Heart left ventricle (tissue), 16 donors: ENCODE measurements at places on chromosomes 3 and 15. TPM values are rescaled to one million over a fixed set of nuclear protein-coding genes. Genes with fewer than 3 reads are reported as not detected.

DNA sequence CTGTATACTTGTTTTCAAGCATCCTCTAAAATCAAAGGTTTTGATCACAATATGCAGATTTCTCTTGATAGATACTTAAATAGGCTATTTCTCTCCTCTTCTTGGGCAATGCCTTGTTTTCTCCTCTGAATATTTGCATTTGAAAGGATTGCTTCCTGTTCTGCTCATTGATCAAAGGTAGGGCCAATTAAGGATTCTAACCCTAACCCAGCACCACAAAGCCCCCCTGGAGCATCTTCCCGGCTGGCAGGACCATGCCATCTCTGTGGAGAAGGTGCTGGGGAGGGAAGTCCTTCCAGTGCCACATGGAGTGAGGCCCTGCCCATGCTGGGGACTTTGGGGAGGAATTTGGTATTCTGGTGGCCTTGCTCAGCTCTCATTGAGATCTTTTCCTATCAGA lies 11.3 kb upstream of the NIPA2 start:
- H3K36me3 ChIP-seq = peaks cover 62% of the 10 kb centered on the region
- no peak overlapping the region for H3K27ac ChIP-seq
- no peak for DNase-seq
- H3K4me3 ChIP-seq = no peak overlapping the region

GRCh38 chr3:56135941-56136340 lies 332.3 kb downstream of the ERC2 start:
- H3K36me3 ChIP-seq = no peaks in the 10 kb centered on the region
- DNase-seq = no peak
- H3K4me3 ChIP-seq = no peak overlapping the region
- H3K27me3 ChIP-seq = no peaks in the 10 kb centered on the region
- no peak overlapping the region for H3K27ac ChIP-seq
- no peaks in the 10 kb centered on the region for H3K4me1 ChIP-seq

DNA sequence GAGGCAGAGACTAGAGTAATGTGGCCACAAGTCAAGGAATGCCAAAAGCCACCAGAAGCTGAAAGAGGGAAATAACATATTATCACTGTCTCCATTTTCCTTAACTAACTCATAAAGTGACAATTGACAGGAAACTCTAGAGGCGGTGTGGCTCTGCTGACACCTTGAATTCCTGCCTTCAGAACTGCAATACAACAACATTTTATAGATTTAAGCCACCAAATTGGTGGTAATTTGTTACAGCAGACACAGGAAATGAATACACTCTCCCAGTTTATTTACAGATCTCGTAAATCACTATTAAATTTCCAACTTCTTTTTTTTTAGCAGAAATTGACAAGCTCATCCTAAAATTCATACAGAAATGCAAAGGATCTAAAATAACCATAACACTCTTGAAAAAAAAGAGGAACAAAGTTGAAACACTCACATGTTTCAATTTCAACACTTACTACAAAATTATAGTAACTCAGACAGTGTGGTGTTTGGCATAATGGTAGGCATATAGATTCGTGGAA lies 449.9 kb downstream of the OTOL1 start:
- no peaks in the 10 kb centered on the region for H3K27me3 ChIP-seq
- no peak overlapping the region for H3K4me3 ChIP-seq
- H3K27ac ChIP-seq = no peak overlapping the region
- no peaks in the 10 kb centered on the region for H3K36me3 ChIP-seq

GRCh38 chr15:51884517-51885236 lies 55.2 kb downstream of the TMOD3 start:
- H3K27ac ChIP-seq = peak overlapping the region; percentile 31
- no peaks in the 10 kb centered on the region for H3K27me3 ChIP-seq
- H3K36me3 ChIP-seq = peaks cover 22% of the 10 kb centered on the region
- DNase-seq = no peak

- no peaks in the 10 kb centered on the region for H3K4me1 ChIP-seq
- no peak for DNase-seq
- no peaks in the 10 kb centered on the region for H3K36me3 ChIP-seq
- no peak overlapping the region for H3K4me3 ChIP-seq
- peak overlapping the region; percentile 64 for H3K27ac ChIP-seq
Measured at GRCh38 chr3:105806359-105806758, 62.5 kb downstream of the CBLB start.

PLD1 gene
- total RNA-seq = 94.7 TPM

DNA sequence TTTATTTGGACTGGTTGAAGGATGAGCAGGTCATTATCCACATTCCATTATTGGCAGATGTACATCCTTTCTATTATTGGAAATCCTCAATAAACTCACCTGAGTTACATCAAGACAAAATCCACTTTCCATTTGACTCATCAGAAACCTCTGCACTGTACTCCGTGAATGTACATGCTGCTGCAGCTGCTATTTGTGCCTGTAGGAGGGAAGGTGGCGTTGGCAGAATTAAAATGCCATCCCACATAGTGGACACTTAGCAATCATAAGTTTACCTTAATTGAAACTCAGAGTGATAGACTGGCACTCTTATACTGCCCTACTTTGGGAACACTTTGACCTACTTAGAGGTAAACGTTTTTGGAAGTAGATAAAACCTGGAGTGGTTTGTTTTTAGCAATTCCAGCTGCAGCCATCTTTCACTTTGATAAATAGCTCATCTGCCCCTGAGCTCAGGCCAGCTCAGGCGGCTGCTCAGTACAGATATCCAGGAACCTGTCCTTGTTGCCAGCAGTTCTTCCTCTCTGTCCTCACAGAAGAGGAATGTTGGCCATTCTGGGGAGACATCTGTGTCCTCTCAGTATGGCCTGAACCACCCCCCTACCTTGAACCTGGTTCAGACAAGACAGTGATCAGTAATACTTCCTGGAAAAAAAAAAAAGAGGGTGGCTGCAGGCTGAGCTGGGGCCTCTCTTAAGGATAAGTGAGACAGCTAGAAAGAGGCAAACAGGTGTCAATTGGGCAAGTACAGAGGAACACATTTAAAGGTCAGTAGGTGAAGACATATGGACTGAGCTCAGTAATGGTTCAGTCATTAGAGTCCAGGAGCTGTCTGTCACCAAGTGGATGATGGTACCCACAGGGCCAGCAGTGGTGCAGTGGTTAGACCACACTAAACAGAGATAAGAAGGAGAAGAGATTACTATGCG lies 153.4 kb upstream of the UMPS start:
- no peaks in the 10 kb centered on the region for H3K27me3 ChIP-seq
- peaks cover 7% of the 10 kb centered on the region for H3K4me1 ChIP-seq
- no peaks in the 10 kb centered on the region for H3K36me3 ChIP-seq
- DNase-seq = no peak
- H3K27ac ChIP-seq = peak overlapping the region; percentile 24

- H3K27me3 ChIP-seq = no peaks in the 10 kb centered on the region
- no peak overlapping the region for H3K27ac ChIP-seq
- no peak overlapping the region for H3K4me3 ChIP-seq
- no peaks in the 10 kb centered on the region for H3K36me3 ChIP-seq
- no peak for DNase-seq
- peaks cover 4% of the 10 kb centered on the region for H3K4me1 ChIP-seq
Measured at GRCh38 chr15:50345298-50345697, 9.7 kb downstream of the GABPB1 start.

ZBBX gene
- not detected for total RNA-seq

DNA sequence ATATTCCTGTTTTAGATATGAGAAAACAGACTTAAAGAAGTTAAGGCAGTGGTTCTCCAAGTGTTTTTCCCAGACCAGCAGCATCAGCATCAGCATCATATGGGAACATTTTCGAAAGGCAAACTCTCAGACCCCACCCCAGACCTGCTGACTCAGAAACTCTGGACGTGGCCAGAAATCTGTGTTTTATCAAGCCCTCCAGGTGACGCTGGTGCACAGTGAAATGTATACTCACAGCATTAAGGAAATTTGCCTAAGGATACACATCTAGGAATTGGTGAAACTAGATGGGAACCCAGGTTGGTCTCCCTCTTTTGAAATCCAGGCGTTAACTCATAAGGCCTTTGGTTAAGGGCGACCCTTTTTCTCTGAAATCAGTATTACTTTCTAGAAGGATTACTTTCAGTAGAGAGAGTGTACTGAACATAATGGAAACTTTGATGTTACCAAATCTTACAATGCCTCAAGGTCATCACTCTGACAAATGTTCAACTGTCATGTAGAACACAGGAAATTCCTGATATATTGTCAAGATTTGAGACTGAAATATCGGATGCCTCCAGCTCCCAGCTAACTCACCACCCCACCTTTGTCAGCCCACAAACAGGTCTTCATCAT lies 910.2 kb downstream of the ROBO1 start:
- no peak overlapping the region for H3K4me3 ChIP-seq
- H3K4me1 ChIP-seq = no peaks in the 10 kb centered on the region
- DNase-seq = no peak
- H3K36me3 ChIP-seq = no peaks in the 10 kb centered on the region

BTLA gene
- total RNA-seq = 0.80 TPM

TATDN2 gene
- total RNA-seq = 14.7 TPM

LIPC gene
- total RNA-seq = 0.30 TPM

- H3K27ac ChIP-seq = no peak overlapping the region
- no peaks in the 10 kb centered on the region for H3K4me1 ChIP-seq
- no peak overlapping the region for H3K4me3 ChIP-seq
Measured at GRCh38 chr3:45486926-45487325, 98.5 kb downstream of the LARS2 start.

SEMA6D gene
- 17.5 TPM for total RNA-seq

DNA sequence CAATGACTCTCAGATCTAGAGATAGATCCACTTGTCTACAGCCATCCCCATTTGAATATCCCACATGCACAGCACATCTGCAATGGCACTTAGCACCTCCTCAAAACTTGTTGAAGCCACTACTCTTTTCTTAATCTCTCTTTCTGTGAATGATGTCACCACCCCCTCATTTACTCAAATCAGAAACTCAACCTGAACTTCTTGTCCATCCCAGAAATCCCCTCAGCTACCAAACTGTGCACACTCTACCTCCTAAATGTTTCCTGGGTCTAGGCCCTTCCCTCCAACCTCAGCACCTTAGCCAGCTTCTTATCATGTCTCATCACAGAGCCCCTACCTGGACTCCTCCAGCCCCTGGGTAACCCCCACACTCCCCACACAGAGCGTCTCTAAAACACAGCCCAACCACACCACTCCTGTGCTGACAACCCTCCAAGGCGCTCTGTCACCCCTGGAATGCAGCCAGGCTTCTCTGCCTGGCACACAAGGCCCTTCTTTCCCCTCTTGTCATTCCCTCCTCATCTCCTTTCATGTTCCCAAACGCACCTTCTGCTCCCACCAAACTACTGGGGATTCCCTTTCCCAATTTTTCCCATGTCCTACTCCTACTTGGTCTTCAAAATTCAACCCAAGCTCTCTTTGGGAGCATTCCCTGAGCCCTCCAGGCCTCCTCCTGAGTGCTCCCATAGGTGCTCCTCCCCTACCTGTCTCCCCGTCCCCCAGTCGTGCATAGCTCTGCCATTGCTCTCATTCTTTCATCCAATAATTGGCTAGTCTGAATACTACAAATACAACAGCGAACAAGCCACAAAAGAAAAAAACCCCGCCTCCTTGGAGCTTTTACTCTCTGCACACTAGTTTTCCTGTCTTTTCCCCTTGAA lies 39.8 kb upstream of the ZBTB38 start:
- peaks cover 19% of the 10 kb centered on the region for H3K4me1 ChIP-seq
- H3K4me3 ChIP-seq = no peak overlapping the region
- no peaks in the 10 kb centered on the region for H3K27me3 ChIP-seq
- H3K27ac ChIP-seq = no peak overlapping the region

DNA sequence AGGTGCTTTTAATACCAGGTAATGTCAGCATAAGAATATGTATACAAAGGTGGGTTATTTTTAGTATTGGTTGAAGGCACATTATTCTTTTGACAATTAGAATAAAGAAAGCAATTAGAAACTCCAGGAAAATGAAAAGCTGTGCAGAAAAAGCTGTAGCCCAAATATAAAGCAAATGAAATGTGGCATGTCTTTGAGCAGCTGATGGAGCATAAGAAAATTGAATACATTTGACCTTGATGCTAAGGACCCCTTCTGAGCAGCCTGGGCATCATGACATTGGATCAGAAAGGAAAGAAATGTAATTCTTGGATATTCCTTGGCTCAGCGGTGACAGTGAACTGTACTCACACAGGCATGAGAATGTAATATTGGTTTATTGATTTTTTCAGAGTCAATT lies 8.0 kb upstream of the ISLR start:
- no peak for DNase-seq
- peaks cover 16% of the 10 kb centered on the region for H3K4me1 ChIP-seq
- H3K36me3 ChIP-seq = no peaks in the 10 kb centered on the region
- H3K4me3 ChIP-seq = no peak overlapping the region
- H3K27me3 ChIP-seq = no peaks in the 10 kb centered on the region
- H3K27ac ChIP-seq = no peak overlapping the region

NAALADL2 gene
- total RNA-seq = 7.7 TPM

GRCh38 chr15:60511351-60512031 lies 32.5 kb upstream of the ICE2 start:
- peaks cover 32% of the 10 kb centered on the region for H3K4me1 ChIP-seq
- H3K4me3 ChIP-seq = no peak overlapping the region
- no peak overlapping the region for H3K27ac ChIP-seq
- DNase-seq = no peak
- H3K36me3 ChIP-seq = no peaks in the 10 kb centered on the region

DNA sequence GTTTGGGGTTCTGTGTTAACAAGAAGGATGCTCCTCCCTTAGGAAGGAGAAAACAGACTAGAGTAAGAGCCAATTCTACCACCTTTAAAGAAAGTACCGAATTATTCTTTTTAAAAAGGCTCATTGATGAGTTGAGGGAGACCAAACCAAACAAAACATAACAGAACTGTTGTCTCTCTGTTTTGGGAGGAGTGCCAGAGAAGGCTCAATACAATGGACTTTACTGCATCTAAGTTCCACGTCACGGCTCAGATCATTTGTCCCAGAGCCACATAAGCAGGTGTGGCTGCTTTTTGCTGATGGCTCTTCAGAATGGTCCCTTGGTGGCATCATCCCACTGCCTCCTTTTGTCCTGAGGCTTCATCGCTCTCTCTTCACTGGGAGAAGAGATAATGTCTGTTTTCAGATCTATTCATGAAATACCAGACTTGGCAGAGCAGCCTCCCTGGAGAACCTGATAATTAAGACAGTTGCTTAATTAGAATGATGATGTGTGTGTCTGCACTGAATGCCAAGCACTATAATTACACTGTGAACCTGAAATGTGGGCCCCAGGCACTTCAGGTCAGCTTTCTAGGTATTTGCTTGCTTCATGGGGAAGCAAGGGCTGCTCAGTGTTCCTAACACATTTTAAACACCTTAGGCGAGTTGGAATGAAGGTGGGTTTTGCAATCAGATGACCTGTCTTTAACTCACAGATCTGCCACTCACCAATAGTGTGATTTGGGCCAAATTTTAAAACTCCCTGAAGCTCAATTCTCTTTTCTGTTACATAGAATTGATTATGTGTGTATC lies 335.2 kb upstream of the MCTP2 start:
- no peaks in the 10 kb centered on the region for H3K27me3 ChIP-seq
- no peak overlapping the region for H3K4me3 ChIP-seq
- no peak for DNase-seq

DNA sequence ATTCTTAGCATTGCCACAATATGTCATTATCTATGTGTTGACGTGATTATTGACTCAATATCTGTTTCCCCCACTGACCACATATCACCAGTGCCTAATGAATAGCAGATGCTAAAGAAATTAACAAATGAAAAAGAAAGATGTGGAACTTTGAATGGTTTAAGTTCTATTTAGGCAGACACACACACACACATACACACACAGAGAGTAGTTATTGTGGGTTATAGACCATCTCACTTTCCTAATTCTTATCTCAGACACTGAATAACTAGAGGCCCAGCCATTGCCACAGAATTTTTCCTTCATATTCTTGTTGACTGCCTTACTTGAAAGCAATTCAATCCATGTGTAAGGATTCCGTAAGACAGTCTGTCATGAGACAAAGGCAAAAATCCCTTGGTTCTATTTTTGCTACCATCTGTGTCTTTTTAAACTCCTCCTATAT lies 61.9 kb upstream of the PHLDB2 start:
- H3K4me3 ChIP-seq = no peak overlapping the region
- no peak for DNase-seq
- H3K27me3 ChIP-seq = no peaks in the 10 kb centered on the region
- H3K27ac ChIP-seq = no peak overlapping the region
- peaks cover 9% of the 10 kb centered on the region for H3K4me1 ChIP-seq
